BJ (cell line): ENCODE measurements at places on chromosomes 1 and 21. TPM values are rescaled to one million over a fixed set of nuclear protein-coding genes. Genes with fewer than 3 reads are reported as not detected.

DNA sequence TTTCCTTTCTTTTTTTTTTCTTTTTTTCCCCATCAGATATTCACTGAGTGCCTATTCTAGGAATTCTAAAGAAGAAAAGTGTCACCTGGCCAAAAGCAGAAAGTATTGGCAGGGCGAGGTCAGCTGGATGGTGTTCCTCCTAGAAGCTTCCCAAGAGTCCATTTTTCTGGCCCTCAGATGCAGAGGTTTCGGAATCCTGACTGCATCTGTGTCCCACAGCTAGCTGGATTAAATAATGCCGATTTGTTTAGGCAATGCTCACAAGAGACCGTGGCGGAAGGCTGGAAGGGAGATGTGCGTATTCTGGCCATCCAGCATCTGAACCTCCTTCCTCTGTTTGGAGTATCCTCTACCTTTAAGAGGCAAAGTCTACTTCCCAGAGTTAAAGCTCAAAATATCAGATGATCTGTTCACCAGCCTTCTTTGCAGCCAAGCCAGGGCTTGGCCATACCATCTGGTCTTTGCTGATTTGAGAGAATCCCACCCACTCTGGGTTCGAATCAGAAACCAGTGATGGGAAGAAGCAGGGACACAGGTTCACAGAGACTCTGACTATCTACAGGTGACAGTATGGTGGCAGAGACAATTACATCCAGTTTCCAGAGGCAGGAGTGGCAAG is 5.4 kb upstream of the TENT5C start:
- no peak for DNase-seq

DNA sequence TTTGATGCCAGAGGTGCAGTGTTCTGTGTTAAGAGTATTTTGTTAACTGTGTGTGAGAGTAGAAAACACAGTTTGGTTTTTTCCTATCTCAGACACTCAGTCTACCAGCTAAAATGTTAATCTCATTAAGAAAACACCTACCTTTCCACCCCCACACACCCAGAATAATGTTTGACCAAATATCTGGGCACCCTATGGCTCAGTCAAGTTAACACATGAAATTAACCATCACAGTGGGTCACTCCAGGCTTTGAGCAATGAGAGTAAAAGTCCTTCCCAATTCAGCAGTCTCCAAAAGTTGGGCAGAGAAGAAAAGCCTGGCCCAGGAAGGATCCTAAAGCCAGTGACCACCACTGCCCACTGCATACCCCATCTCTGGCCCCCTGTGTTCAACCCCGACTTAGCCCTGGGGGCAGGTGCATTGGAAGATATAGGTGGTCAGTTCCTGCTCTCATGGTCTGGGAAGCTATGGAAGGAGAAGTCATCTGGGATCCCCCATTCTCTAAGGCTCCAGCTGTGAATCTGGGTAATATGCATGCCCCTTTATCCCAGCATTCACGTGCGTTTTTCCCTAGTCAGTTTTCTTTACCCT is 50.2 kb upstream of the CSF3R start:
- no peak for DNase-seq

GRCh38 chr21:29237110-29238052 is 61.3 kb upstream of the BACH1 start:
- no peak for DNase-seq

GRCh38 chr1:212567638-212568037 is 40.9 kb upstream of the ATF3 start:
- no peak for DNase-seq

GRCh38 chr1:10957133-10957532 is 55.3 kb upstream of the TARDBP start:
- DNase-seq, result no peak

DNA sequence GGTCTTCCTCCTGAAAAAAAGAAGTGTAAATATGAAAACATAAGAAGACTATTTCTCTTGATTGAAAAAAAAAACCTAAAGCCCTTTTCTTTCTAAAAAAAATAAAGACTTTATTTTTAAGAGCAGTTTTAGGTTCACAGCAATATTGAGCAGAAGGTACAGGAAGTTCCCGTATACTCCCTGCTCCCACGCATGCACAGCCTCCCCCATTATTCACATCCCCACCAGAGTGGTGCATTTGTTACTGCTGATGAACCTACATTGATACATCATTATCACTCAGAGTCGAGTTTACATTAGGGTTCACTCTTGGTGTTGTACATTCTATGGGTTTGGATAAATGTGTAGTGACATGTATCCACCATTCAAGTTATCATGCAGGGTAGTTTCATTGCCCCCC is 92.0 kb upstream of the TLR5 start:
- no peak for DNase-seq

GRCh38 chr1:236020359-236021219 is 44.3 kb downstream of the NID1 start:
- DNase-seq, result no peak

GRCh38 chr1:243452092-243452491 is 196.3 kb downstream of the SDCCAG8 start:
- no peak for DNase-seq

Gene ARPC5
- polyA plus RNA-seq, result 176 and 386 TPM in 2 replicates

- no peak for DNase-seq
These were observed at the start of gene MCOLN2 for GRCh38 chr1:84996846-84997666. MCOLN2 (minus strand) TSS chr1:84997113; CDS start chr1:84996872, 241 bp downstream.

GRCh38 chr1:185787238-185787637 is 53.0 kb downstream of the HMCN1 start:
- no peak for DNase-seq

- DNase-seq, result no peak
These were observed 447.3 kb downstream of the PLA2G4A start for GRCh38 chr1:187275985-187276575.

GRCh38 chr1:191695865-191696264 is 462.4 kb upstream of the RGS18 start:
- DNase-seq, result no peak

- no peak for DNase-seq
These were observed 25.1 kb downstream of the SYNJ1 start for GRCh38 chr21:32702702-32703101.

Gene FALEC
- 0.17 TPM in 1 of 2 replicates, not detected in the other for polyA plus RNA-seq

GRCh38 chr1:206023695-206024094 is at the start of gene CTSE:
CTSE (minus strand) TSS chr1:206023895; CDS start chr1:206023791, 104 bp downstream.
- DNase-seq, result no peak

DNA sequence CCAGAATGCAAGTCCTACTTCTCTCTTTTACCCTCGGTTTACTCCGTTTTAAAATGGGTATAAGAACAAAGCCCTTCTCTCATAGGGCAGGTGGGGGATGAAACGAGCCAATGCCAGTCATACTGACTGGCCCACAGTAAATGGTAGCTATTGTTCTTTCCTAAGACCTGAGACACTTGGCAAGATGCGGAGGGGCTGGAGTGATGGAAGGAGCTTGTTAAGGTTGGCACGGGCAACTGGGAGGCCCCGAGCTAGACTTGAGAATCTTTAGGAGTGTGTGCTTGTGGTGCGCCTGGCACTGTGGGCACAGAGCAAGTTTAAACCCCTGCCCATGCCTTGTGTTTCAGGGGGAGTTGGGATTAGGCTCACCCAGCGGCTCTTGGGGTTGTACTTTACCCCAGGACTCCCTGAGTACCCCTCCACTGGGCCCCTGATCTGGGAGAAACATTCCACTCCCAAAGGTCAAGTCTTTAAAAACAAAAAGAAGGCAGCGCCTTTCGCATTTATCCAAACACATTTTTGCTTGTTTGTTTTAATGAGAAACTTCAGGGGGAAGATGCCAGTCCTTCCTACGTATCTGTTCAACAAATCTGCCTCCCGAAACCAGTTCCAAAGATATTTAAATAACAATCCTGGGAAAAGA is 240.6 kb upstream of the TMEM51 start:
- no peak for DNase-seq

- no peak for DNase-seq
These were observed 53.2 kb downstream of the RNF187 start for GRCh38 chr1:228540161-228540917.

Gene SYT2
- 0.01 TPM in 1 of 2 replicates, not detected in the other for polyA plus RNA-seq

Gene GBP7
- polyA plus RNA-seq, result not detected in 2 replicates

DNA sequence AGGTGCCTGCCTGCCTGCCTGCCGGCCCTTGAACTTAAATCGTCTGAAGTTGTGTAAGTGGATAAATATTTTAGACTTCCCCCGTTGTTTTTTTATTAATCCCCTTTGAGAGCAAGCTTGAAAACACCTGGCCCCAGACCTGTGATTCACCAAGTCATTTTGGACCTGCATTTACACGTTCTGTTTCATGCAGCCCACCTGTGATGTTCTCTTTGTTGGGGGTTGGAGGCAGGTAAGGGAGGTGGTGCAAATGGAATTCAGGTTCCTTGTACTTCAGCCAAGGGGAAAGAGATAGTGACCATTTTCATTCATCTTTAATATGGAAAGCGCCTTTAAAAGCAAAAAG is 1.2 kb downstream of the SLC37A1 start:
- no peak for DNase-seq

GRCh38 chr1:236214761-236215160 is 67.0 kb downstream of the ERO1B start:
- no peak for DNase-seq
